ENCODE measurements at places on chromosomes 1 and 21. TPM values are rescaled to one million over a fixed set of nuclear protein-coding genes. Genes with fewer than 3 reads are reported as not detected.
A peak's percentile ranks its signal among the peaks of the same experiment; 100 is the strongest.

The RIMKLA gene
- 0.11 TPM for total RNA-seq

DNA sequence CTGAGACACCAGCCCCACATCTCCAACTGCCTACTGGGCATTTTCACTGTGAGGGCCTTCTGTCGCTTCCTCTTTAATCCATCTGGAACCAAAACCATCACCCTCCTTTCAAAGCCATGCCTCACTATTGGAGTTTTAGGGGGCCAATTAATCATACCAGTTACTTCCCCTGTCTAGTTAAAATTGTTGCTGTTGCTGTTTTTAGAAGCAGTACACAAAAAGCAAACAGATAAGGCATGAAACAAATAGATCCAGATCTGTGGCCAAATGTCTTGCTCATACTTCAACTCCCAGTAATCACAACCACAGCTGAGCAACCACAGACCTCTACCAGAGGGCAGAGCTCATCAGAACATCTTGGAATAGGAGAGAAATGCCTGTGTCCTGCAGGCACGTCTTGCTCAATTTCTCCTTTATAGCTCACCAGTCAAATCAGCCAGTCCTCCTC is 133.8 kb upstream of the C1orf105 start:
- DNase-seq: no peak

- no peak for DNase-seq
Measured at GRCh38 chr1:109156916-109157385, 43.0 kb downstream of the ELAPOR1 start.

The PGLYRP4 gene
- total RNA-seq: not detected

DNA sequence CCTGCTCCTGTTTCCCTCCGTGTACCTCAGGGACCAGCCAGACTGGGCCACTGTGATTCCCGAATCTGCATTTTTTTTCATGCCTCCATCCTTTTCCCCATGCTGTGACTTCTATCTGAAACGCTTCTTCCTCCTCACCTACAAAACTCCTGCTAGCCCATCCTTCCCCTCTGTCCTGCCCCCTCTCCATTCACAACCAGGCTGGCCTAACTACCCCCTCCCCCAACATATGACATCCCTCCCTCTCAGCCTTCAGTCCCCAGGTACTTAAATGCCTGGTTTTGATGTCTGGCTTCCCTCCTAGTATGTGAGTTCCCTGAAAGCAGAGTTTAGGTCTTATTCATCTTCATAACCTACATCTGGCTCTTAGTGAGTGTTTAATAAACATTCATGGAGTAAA is 82.7 kb downstream of the TAS1R2 start:
- DNase-seq: no peak

The IFI44 gene
- total RNA-seq: 70.0 TPM

GRCh38 chr1:235018161-235018560 is 110.5 kb downstream of the TOMM20 start:
- DNase-seq: no peak

DNA sequence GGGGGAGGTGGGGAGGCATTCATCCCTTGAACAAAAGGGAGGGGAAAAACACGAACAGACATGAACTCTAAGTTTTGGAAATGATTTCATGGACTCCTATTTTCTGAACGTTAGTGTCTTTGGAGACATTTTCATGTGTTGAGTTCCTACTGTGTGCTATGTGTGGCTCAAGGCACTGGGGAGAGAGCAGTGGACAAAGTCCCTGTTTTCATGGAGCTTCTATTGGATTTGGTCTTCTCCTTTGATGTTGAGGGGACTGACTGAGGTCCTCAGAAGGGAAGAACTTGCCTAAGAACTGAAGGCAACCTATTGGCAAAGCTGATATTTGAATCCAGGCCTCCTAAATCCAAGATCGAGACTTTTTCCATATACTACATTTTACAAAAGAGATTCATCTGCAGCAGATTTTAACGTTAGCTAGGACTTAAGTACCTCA is 30.4 kb downstream of the JUN start:
- no peak for DNase-seq

DNA sequence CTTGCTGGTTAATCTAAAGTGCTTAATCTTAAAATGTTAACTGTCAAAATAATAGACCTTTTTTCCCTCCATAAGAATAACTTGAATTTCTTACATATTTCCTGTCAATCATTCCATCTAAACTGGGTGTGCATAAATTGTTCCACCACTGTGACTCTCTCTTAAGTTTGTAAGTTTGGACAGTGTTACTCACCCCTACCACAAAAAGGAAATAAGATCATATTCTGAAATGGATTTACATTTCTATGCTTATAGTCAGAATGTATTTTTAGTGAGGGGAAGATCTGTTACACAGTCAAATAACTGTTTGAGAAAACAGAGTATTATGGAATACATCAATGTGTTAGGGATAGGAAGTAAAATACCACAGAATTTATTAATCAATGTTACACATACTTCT is 109.6 kb upstream of the DPYD start:
- DNase-seq: no peak

DNA sequence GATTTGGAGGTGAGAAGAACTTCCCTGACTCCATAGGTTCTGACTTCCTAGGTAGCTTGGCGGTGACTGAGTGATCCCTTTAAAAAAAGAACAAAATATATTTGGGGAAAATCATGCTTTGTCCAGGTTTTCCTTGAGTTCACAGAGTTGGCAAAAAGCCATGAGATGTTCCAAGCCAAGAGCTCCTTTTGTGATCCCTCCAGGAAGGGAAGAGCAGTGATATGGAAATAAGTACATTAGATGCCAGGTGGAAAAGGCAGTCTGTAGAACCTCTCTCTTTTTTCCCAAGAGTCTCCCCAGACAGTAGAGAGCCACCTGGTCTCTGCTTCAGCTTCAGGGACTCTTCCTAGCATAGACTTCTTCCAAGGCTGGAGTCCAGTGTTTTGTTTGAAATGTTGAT is 10.2 kb downstream of the TLCD4 start:
- DNase-seq: no peak

- DNase-seq: no peak
Measured at GRCh38 chr1:973459-974292, 7.4 kb downstream of the PLEKHN1 start.

GRCh38 chr1:38114241-38115026 is 67.8 kb upstream of the POU3F1 start:
- DNase-seq: no peak

DNA sequence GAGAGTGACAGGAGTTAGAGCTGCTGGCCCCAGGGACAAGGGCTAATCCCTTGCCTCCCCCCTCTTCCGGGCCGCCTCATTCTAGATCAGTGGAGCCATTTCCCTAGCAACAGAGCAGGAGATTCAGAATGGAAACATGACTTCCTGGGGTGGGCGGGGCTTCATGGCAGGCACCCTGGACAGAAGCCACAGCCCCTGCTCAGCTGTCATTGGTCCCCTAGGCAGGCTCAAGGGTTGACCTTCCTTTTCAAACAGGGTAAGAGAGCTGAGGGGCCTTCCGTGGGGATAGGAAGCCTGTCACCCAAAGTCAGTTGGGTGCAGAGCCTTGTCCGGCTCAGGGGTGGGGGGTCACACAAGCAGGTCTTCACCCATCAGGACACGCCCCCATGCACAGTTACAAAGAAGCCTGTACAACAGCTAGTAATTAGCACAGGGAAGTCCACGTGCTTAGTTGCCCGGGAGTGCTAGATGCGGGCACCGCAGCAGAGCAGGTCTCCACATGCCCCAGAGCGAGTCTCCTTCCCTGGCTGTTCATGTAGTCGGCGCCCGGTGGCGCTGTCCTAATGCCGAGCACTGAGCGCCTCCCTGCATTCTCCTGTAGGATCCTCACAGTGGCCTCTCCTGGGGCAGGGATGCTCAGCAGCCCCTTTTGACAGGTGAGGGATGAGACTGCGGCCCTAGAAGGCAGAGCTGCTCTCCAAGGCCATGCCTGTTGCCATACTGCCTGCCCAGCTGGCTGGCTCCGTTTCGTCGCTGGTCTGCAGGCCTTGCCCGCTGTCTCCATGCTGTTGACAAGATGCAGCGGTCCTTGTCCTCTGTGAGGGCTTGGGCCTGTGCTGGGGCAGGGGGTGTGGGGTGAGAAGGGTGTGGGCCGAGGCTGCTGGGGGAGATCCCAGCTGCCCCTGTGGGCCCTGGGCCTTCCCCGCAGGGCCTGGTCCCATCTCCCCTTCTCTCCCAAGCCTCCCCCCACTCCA is 5.1 kb downstream of the TMEM201 start:
- DNase-seq: no peak

DNA sequence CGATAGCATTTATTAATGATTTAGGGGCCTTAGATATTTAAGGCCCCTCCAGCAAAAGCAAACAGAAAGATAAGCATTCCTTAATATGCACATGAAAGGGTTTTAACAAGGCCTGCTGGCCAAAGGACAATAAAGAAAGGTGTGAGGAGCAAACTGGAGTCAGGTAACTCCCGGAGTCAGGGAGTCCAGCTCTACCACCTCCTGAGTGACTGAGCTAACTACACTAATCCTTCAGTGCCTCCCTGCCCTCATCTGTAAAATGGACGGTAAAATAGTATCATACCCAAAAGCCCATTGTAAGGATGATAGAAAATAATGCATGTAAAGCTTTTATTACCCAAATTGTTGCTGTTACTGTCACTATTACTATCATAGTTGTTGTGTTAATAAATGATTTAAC is 161.7 kb downstream of the SIPA1L2 start:
- DNase-seq: no peak

GRCh38 chr1:168477792-168478191 is 66.0 kb downstream of the XCL2 start:
- DNase-seq: no peak

The A3GALT2 gene
- not detected for total RNA-seq

- no peak for DNase-seq
Measured at GRCh38 chr1:39450956-39451606, 40.4 kb upstream of the BMP8A start.

The ACOT11 gene
- total RNA-seq: 0.50 TPM

- peak; percentile 51 for DNase-seq
Measured at GRCh38 chr21:37072274-37072987, 440 bp downstream of the PIGP start.

GRCh38 chr21:26072666-26073615 is 97.6 kb downstream of the APP start:
- no peak for DNase-seq

DNA sequence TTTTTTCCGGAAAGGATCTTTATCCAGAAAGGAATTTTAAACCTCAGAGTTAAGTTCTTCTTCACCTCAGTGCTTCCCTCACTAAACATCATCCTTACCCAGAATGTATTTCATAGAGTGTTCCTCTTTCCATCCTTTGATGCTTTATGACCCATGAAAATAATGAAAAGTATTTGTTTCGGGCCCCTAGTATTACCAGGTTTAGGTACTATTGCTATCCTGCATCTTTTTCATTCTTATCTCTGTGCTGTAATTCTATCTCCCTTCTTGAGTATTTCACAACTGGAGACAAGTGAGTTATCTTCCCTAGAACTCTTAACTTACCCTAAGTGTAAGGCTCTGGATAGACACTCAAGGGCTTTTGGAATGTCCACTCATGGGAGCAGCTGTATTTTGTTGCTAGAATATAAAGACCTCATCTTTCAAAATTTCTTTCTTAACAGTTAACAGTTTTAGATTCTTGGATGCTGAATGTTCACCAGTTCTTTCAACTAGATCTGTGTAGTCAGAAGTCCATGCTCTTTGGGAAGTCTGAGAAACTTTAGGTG is 26.2 kb downstream of the UCK2 start:
- DNase-seq: no peak

DNA sequence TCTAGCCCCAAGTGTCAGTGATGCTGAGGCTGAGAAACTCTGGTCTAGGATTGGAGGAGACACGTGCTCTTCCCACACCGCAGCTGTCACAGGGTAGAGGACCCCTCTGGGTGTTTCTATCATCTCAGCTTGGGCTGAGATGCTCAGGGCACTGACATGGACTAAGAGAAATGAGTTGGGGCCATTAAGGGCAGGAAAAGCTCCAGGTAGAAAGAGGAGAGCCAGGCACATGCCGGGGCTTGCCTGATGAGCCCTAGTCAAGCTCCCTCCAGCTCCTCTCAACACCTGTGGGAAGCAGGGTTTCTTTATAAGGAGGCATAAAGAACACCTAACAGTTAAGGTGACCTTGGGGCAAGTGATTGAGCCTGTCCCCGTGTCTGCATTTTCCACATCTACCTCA is 17.3 kb downstream of the ABCA4 start:
- no peak for DNase-seq

DNA sequence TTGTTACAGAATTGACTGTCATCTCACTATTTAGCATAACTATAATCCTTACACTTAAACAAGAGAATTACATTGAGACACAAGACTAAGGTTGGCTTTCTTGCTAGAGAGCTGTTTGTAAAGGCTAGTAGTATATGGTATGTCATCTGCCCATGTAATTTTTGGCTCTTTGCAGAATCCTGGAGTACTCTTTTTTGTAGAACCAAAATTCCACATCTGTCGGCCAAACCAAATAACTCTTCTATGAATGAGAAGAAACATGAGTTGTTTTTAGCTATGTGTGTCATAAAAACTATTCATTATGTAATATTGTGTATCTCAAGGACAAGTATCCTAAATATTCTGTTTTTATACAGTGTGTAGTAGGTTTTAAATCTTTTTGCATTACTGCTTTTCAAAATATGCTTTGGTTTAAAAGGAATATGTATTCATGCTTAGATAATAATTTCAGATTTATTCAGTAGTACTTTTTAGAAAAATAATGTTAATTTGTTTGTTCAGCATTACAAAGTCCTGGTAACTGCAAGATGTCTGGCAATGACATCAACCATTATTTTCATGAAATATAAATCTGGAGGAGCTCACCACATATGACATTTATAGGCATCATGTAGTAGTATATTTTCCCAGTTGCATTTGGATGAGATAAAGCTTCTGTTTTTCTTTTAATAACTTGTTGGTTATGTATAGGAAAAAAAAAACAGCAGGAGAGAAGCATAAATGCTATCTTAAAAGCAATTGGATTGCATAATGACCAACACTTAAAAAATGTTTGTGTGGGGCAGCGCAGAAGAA is 159.8 kb downstream of the HS2ST1 start:
- no peak for DNase-seq

- no peak for DNase-seq
Measured at GRCh38 chr1:159188375-159188788, 16.3 kb upstream of the ACKR1 start.

DNA sequence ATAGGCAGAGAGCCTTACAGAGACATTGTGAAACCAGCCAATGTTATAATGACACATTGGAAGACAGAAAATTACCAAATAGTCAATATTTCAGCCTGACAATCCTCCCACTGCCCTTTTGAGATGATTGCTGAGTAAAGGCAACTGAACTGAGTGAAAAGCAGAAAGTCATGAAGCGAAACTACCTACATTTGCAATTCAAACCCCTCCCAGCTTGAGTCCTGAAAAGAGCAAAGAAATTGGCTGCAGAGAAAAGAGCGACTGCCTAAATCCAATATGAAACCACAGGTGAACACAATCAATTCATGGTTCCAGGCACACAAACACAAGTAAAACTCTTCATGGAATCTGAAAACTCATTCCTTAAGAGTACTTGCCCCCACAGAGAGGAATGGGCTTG is 143.4 kb upstream of the CHRM3 start:
- no peak for DNase-seq

GRCh38 chr1:40973912-40974311 is 5.6 kb upstream of the CTPS1 start:
- DNase-seq: no peak

DNA sequence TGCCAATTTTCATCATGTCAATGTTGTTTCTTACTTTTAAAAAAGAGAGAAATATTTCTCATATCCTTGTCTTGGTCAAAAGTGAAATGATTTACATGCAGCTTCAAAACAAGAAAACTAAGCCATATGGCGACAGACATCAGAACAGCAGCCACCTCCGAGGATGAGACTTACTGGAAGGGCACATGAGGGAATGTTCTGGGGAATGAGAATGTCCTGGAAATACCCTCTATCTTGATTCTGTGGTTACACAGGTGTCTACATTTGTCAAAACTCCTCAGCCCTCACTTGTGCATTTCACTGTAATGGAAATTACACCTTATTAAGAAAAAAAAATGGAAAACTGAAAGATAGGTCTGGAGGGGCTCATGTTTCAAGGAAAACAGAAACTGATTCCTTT is 14.2 kb upstream of the ECE1 start:
- no peak for DNase-seq
